ENCODE measurements at places on chromosomes 16 and 17.

- DNase-seq: no peak
Measured at GRCh38 chr17:227946-228615, 46.6 kb upstream of the DOC2B start.

DNA sequence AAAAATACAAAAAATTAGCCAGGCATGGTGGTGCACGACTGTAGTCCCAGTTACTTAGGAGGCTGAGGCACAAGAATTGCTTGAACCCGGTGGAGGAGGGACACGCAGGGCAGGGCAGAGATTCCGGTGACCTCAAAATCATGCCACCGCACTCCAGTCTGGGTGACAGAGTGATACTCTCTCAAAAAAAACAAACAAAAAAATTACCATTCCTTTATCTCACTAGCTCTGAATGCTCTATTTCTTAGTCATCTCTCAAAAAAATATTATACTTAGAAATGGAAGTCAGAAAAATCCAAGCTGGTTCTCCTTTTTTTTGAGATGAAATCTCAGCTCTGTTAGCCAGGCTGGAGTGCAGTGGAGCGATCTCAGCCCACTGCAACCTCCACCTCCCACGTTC lies 40.8 kb downstream of the SPOP start:
- no peak for DNase-seq

GRCh38 chr17:8019665-8020650 lies 17.5 kb downstream of the GUCY2D start:
- DNase-seq: no peak

- no peak for DNase-seq
Measured at GRCh38 chr17:78529251-78529650, 47.9 kb downstream of the DNAH17 start.

- DNase-seq: no peak
Measured at GRCh38 chr17:64400642-64401041, 10.0 kb upstream of the PECAM1 start.

DNA sequence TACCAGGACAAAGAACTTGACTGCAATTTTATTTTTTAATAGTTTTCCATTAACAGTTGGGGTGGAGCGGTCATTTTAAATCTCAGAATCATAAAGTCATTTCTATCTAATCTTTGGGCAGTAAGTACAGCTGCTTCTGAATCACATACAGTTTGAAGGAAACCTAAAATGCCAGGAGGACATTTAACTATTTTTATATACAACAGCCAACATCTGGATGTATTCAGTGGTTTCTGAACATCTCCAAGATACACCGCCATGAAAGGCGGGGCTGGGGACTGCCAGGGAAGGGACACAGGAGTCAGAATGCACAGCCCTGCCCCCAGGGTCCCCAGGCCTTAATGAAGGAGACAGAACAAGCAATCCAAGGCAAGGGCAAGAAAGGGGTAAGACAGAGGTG lies 392.3 kb downstream of the SLC39A11 start:
- no peak for DNase-seq
